ENCODE measurements at places on chromosomes 4 and X.

GRCh38 chr4:157271166-157271869 lies 50.8 kb downstream of the GRIA2 start:
- no peak for DNase-seq

GRCh38 chr4:140095694-140096482 lies 58.1 kb downstream of the MAML3 start:
- no peak for DNase-seq

DNA sequence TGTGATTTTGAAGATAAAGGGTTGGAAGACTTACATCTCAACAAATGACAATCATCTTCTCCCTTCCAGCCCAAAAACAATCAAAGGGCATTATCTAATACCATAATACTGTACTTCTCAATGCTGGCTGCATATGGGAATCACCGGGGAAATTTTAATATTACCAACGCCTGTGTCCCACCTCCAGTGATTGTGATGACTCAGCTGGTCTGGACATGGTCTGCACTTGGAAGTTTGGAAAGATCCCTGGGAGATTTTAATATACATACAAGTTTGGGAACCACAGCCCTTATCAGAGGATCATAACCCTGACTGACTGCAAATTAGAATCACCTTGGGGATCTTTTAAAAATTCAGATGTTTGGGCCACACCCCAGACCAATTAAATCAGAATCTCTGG lies 29.9 kb downstream of the ARL13A start:
- no peak for DNase-seq

DNA sequence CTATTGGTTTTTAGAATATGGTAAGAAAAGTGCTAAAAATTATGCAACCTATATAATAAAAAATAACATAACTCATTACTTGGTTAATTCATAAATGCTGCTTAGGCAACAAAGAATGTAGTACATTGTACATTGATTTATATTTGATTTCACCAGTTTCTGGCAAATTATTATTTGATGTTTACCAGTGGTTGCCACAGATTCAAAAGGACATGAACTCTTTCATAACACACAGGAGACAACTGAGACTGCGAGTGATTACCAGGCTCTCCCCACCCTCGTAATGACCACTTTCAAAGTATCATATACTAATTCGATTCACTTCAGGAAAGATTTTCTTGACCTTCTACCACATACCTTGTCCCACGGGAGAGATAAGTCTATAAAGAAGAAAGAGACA lies 158.5 kb downstream of the NR3C2 start:
- no peak for DNase-seq

DNA sequence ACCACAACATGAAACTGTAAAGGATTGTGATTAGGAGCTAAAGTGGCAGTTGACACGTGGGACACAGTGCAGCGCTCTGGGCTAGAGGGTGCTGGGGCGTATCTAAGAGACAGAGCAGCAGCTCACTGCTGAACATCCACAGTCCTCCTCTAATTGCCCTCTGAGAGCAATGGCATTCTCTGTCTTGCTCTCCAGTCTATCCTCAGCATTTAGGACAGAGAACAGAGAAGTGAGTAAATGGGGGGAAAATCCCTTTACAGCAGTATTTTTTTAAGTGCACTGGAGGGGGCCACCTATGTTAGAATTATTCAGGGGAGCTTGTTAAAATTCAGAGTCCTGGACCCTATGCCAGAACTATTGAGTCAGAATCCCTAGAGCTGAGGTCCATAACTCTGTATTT lies 4.2 kb upstream of the TMEM154 start:
- no peak for DNase-seq

DNA sequence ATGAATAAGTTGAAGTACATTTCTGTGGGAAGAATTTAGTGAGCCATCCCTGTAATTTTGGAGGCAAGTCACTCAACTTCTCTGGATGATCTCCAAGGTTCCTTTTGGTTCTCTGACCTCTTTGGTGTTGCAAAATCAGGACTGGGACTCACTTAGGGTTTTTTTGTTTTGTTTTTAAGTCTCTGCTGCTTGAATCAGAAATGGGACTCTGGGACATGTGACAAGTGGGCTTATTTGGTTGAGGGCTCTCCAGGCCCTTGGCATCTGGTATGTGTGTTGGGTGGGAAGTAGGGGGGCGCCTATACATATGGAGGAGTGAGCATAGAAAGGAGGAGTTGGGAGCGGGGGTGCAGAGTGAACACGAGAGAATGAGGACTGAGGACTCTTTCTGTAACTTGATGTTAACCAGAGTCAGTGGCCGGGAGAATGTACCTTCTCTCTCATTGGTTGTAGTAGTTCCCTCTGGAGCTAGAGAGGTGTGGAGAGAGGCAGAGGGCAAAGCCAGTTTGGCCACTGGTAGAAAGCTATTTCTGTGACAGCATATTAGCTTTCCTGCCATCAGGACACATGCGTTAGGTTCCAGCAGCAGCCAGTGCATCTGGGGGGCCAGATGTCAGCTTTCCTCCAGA lies 1.9 kb downstream of the ARHGAP10 start:
- DNase-seq, result no peak

DNA sequence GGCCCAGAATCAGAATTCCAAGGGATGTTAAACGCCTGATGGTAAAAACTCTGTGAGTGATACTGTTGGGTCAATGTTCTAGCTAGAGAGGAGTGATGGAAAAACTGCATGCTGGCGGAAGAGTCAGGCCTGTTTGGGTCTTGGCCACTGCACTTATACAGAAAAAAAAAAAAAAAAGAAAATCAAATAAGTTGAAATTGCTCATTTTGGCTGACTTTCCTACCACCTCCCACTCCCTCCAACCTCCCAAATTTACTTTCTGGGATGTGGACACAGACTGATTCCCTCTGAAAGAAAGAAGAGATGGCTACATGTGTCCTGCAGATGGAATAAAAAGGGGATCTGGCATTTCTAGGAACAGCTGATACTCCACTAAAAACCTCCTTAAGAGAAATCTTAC lies 234.1 kb upstream of the GIMD1 start:
- no peak for DNase-seq

DNA sequence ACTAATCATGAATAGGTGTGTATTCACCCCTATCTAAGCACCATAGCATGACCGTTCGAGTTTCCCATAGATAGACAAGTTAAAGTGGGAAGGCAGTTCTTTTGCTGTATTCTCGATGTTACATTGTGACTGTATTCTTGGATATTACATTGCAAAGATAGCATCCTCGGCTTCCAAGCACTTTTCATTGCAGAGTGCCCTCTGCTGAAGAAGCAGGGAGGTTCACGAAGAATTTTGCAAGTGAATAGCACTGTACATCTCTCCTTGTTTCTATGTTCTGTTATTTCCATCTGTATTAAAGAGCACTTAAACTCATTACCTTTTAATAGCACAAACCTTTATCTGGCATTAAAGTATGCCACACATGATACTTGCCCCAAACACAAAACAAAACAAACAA lies 426.7 kb upstream of the ARX start:
- no peak for DNase-seq

DNA sequence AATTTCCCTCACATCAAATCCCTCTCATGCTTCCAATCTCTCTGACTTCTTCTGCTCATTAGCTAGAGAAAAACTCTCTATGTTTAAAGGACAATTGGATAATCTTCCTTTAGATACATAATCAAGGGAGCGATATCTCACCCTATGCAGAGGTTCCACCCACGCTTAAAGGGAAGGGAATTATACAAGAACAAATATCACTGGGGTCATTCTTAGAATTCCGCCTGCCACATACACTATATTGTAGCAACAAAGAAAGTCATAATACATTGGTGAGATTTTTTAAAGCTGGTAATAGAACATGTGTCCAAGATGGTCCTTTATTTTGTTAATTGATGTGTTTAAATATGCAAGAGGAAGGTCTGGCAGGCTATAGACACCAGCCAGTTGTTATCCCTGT lies 31.5 kb downstream of the NKX6-1 start:
- DNase-seq, result no peak

DNA sequence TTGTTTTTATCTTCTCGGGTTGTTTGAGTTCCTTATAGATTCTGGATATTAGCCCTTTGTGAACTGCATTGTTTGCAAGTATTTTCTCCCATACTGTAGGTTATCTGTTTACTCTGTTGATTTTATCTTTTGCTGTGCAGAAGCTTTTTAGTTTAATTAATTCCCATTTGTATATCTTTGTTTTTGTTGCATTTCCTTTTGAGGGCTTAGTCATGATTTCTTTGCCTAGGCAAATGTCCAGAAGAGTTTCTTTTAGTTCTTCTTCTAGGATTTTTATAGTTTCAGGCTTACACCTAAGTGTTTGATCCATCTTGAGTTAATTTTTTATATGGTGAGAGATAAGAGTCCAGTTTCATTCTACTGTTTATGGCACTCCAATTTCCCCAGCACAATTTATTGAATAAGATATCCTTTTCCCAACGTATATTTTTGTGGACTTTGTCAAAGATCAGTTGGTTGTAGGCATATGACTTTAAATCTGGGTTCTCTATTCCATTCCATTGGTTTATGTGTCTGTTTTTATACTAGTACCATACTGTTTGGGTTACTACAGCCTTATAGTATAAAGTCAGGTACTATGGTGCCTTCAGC lies 54.3 kb downstream of the EGF start:
- no peak for DNase-seq

DNA sequence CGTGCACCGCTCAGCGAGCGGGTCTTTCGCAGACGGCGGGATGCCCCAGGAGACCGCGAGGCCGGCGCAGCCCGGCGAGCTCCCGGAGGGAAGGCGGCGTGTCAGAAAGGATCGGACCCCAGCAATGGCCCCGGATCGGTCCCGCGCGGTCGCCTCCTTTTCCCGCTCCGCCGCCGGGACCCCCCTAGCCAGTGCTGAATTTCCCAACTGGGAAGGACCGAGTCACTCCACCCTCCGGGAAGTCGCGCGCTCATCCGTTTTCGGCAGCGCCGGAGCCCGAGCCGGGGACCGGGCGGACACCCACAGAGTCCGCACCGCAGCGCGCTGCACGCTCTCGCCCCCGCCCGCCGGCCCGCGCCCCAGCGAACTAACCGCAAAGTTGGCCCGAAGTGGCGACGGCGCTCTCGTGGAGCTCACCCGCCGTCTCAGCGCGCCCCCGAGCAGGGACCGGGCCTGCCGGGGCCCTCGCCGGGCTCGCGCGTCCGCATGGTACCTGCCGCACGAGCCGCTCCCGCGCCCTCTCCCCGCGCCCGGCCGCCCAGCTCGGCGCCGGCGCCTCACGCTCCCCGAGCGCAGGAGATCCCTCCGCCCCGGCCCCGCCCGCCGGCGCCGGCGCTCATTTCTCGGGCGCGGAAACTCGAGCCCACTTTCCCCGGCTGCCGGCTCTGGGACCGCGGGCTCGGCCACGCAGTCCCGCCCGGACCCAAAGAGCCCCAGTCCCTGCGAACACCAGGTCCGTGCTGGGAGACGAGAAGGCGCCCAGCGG lies at the start of gene FAT1:
FAT1 (minus strand) TSS at position 565 of the 766 bp plus-strand sequence. CDS start 14,029 bp downstream, outside the sequence.
- no peak for DNase-seq

DNA sequence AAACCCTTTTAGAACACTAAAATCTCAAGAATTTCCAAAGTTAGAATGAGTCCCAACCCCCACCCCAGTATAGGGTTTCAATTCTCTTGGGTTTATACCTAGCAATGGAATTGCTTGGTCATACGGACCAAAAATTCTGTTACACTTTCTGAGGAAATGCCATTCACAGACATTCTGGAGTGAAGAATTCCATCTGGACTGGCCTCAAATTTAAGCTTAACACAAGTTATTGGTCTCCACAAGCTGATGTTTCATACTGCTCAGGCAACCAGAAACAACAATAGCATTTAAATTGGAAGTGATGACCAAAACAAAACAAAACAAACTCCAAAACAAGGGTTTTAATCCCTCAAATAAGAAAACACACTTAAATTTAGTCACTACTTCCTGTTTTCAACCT lies 51.1 kb downstream of the GPC4 start:
- no peak for DNase-seq

- DNase-seq, result no peak
Observed at GRCh38 chr4:168790898-168791297, 219.2 kb downstream of the CBR4 start.

DNA sequence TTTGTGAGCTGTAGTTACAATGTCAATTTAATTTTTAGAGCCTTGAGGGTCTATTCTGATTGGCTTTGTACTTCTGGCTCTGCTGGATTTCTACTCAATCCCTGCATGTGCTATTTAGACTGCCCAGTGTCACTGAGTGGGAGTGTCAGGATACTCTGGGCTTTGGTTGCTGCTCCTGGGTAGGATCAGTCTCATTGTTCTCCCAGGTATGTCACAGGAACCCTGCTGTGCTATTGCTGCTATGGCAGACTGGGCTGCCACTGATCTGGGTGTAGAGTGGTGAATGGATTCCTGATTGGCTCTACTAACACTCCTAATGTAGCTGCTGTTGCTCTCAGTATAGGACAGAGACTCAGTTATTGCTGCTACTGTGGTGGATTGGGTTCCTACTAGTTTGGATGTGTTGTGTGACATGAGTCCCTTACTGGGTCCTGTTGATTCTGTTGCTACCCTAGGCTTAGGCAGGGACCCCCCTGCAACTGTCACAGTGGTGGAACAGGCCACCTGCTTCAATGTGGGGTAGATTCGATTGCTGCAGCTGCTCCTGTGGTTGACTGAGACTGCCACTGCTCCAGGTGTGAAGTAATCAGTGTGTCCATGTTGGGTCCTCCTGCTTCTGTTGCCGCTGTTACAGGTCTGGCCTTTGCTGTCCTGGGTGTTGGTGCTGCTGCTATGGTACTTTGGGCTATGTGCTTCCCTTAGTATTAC lies 707.8 kb upstream of the AMOT start:
- no peak for DNase-seq

DNA sequence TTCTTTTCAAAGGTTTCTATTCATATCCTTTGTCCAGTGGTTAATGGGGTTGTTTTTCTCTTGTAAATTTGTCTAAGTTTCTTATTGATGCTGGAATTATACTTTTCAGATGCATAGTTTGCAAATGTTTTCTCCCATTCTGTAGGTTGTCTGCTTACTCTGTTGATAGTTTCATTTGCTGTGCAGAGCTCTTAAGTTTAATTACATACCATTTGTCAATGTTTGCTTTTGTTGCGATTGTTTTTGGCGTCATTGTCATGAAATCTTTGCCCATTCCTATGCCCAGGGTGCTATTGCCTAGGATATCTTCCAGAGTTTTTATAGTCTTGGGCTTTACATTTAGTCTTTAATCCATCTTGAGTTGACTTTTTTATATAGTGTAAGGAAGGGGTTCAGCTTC lies 21.2 kb upstream of the UGT8 start:
- DNase-seq, result no peak

GRCh38 chr4:143438710-143439109 lies 74.8 kb upstream of the SMARCA5 start:
- no peak for DNase-seq

DNA sequence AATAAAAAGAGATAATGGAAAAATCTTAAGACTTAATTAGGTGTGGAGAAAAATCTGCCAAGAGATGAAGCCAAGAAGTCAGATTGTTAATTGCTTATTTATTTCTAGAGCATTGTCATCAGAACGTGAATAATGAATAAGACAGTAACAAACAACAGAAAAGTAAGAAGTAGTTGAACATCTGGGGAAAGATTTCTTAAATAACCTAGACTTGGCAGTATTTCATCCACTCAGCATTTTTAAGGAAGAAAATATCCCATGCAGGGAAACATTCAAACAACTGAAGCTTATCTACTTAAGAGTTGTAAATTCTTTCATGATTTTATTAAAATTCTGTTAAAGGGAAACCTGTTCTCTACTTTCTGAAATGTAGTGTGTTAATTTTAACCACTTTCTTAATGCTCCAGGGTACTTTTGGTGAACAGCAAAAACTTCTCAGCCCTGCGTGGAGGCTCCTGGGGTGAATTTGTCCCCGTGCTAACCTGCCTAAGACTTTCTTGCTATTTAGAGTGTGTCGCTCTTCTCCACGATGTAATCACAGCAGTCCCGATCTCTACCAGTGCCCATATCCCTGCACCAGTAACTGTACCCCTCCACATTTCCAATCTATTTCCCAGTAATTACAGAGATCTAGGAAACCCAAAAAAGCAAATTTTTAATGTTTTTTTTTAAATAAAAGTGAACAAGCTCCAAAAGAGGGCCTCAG lies 124.6 kb downstream of the CORIN start:
- no peak for DNase-seq
